ENCODE measurements at places on chromosomes 12 and 14.

GRCh38 chr12:98955284-98955683 is 310.2 kb downstream of the APAF1 start:
- DNase-seq: no peak

GRCh38 chr12:80017261-80017870 is 82.0 kb upstream of the OTOGL start:
- DNase-seq: no peak

DNA sequence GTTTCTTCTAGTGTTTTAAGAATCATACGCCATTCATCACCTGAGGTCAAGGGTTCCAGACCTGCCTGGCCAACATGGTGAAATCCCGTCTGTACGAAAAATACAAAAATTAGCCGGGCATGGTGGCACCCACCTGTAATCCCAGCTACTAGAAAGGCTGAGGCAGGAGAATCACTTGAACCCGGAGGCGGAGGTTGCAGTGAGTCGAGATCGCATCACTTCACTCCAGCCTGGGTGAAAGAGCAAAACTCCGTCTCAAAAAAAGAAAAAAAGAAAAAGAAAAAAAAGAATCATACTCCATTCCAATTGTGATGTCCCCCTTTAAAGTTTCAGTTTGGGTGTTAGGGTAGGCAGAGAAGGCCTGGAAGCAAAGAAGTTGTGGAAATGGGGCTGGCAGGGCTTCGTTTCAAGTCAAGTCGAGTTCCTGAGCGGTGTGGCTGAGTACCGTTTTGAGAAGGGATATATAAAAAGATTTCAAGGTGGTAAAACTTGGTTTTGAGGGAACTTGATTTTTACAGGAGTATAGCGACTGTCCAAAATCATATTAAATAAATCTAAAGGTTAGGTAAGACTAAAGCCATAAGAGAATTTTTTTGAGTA is 1.5 kb upstream of the TAOK3 start:
- DNase-seq: no peak

DNA sequence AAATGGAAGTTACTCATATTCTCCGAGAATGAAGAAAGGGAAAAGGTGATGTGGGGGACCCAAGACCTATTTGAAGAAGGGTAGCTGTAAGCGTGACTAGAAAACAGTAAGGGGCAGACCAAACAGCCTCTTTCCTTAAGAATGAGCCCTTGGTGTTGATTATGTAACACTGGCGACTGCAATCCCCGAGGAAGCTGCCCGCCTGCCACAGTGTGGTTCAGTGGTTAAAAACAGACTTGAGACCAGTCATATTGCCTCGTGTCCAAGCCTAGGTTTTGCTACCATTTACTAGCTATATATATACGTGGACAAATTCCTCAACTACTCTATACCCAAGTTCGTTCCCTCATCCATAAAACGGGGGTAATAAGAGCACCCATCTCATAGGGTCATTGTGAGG is 49.1 kb downstream of the SSPN start:
- no peak for DNase-seq

- no peak for DNase-seq
Measured at GRCh38 chr12:3081886-3082285, 4.7 kb downstream of the TSPAN9 start.

All from NCI-H1092 treated with DMSO at 0.1 percent for 48 hours (cell line).